Activated CD8-positive, alpha-beta T cell treated with anti-CD3 and anti-CD28 coated beads, Interleukin-2, amount 10 ng/mL, durations not matched to agents 7 days and 5 days (primary cell): ENCODE measurements at places on chromosomes 2 and 18. TPM values are rescaled to one million over a fixed set of nuclear protein-coding genes. Genes with fewer than 3 reads are reported as not detected.

The CMPK2 gene
- 90.8 TPM for total RNA-seq

The ATOH8 gene
- total RNA-seq: 0.13 TPM

The MAPRE3 gene
- 0.52 TPM for total RNA-seq

The EMILIN1 gene
- 1.4 TPM for total RNA-seq

The ATP6V1B1 gene
- not detected for total RNA-seq

The CNTNAP5 gene
- total RNA-seq: not detected

The FOSL2 gene
- 40.9 TPM for total RNA-seq

GRCh38 chr2:61962095-61962984, 56.9 kb downstream of the COMMD1 start:
- no peaks in the 10 kb centered on the region for H3K36me3 ChIP-seq
- H3K4me1 ChIP-seq: peaks cover 8% of the 10 kb centered on the region
- no peak overlapping the region for H3K27ac ChIP-seq
- no peak for DNase-seq

DNA sequence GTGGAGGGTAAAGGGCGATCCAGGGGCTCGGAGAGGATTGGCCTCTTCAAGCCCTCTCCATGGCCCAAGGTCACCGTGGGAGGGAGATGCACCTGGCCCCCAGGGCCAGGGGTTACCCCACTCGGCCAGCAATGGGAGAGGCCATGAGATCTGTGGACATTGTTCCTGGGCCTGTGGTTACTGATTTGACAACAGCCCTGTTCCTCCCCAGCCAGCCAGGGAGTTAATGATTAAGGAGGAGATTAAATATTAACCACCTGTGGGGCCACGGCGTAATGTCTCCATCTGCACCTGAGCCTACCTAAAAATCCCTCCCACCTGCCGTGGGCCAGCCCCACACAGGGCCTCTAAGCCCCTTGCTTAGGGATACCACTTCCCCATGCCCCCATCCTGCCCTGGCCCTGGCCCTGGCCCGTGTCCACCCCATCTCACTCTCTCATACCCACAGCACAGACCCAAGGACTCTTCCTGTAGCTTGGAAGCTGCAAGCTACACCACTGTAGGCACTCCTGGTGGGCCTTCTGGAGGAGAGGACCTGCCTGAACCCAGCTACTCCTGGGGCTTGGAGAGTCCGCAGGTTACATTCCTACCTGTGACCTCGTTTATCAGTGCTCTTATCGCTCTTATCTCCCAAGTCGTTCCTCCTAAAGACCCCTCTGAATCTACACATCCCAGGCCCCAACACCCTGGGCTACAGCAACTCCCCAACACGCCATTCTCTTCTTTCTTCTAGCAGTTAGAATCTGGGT, 32.1 kb downstream of the ZFP36L2 start:
- no peaks in the 10 kb centered on the region for H3K27me3 ChIP-seq
- H3K27ac ChIP-seq: peak overlapping the region; percentile 94
- H3K4me1 ChIP-seq: peaks cover 65% of the 10 kb centered on the region
- no peak for DNase-seq

- no peaks in the 10 kb centered on the region for H3K36me3 ChIP-seq
- no peaks in the 10 kb centered on the region for H3K4me1 ChIP-seq
- peak; percentile 22 for DNase-seq
- H3K27me3 ChIP-seq: no peaks in the 10 kb centered on the region
- H3K4me3 ChIP-seq: no peak overlapping the region
- H3K27ac ChIP-seq: no peak overlapping the region
Observed at GRCh38 chr2:216283038-216283900, 89.0 kb downstream of the MARCHF4 start.

GRCh38 chr18:70321616-70322015, 32.8 kb downstream of the SOCS6 start:
- no peaks in the 10 kb centered on the region for H3K4me1 ChIP-seq
- H3K27me3 ChIP-seq: no peaks in the 10 kb centered on the region
- no peak for DNase-seq
- no peaks in the 10 kb centered on the region for H3K36me3 ChIP-seq
- no peak overlapping the region for H3K4me3 ChIP-seq

DNA sequence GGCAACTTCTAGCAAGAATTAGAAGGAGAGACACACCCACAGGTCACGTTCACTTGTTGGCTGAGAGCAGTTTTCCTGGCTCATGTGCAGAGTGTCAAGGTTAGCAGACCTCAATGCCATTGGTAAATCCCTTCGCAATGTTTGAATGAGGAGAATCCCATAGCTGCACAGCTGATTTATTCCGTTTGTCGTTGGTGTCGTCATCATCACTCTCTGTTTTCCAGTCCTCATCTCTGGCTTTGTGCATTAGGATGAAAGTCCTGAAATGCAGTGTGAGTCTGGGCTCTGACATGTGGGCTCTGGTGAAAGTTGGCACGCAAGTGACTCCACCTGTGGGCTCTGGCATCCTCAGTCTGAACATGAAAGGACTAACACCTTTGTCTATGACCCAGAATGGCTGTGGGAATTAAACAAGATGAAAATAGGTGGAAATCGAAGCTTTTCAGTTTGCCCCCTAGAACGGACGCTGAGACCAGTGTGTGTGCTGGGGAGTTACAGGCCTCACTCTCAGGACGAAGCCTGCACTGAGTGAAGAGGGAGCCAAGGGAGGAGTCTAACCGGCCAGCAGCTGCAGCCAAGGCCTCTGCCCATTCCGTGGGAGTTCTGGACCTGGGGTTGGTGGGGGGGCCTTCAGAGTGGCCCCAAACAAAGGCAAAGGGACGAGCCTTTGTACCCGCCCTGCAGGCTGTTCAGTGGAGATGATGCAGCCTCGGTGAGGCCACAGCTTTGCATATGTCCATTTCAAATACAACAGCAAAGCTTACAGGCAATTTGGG, 74.8 kb upstream of the ZNF516 start:
- H3K4me3 ChIP-seq: no peak overlapping the region
- no peak for DNase-seq
- no peaks in the 10 kb centered on the region for H3K4me1 ChIP-seq
- no peak overlapping the region for H3K27ac ChIP-seq
- peaks cover 15% of the 10 kb centered on the region for H3K27me3 ChIP-seq

- H3K36me3 ChIP-seq: no peaks in the 10 kb centered on the region
- no peak overlapping the region for H3K27ac ChIP-seq
- no peaks in the 10 kb centered on the region for H3K4me1 ChIP-seq
- no peak for DNase-seq
- no peaks in the 10 kb centered on the region for H3K27me3 ChIP-seq
- H3K4me3 ChIP-seq: no peak overlapping the region
Observed at GRCh38 chr18:25136416-25137196, 215.4 kb downstream of the ZNF521 start.

GRCh38 chr2:116696223-116696622, 1118.3 kb upstream of the DDX18 start:
- H3K27me3 ChIP-seq: no peaks in the 10 kb centered on the region
- no peaks in the 10 kb centered on the region for H3K36me3 ChIP-seq
- H3K4me1 ChIP-seq: no peaks in the 10 kb centered on the region
- no peak for DNase-seq
- no peak overlapping the region for H3K27ac ChIP-seq

GRCh38 chr2:235399895-235400294, 93.9 kb upstream of the AGAP1 start:
- H3K27ac ChIP-seq: no peak overlapping the region
- H3K4me1 ChIP-seq: no peaks in the 10 kb centered on the region
- DNase-seq: no peak
- no peak overlapping the region for H3K4me3 ChIP-seq
- peaks cover 4% of the 10 kb centered on the region for H3K27me3 ChIP-seq

DNA sequence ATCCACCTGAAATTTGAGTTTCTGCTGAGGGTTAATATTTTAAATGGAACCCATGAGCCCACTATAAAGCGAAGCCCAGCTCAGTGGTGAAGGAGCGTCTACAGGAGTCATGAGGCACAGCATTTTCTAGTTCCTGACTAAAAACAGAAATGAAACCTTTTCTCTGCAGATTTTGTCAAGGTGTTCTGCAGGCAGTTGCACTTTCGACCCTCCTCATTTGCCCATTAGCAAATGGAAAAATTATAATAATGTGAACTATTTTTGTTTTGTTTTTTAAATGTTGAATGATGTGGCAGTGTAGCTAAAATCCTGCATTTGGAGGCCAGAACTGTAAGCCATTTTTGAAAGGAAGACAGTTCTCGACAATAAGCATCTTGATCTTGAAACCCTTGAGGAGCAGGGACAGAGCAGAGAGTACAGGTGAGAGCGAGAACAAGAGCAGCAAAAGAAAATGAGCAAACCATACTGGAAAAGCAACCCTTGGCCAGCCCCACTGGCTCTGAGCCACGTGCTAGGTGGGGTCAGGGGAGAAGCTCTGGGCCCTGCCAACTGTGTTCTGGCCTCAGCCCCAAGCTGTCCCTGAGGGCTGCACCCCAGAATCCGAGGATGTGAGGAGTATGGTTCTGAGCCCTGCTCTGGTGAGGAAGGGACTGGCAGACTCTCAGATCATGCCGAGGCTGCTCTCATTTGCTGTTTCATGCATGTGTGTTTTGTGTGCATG, 26.4 kb upstream of the COPS8 start:
- H3K27me3 ChIP-seq: no peaks in the 10 kb centered on the region
- H3K36me3 ChIP-seq: no peaks in the 10 kb centered on the region
- DNase-seq: no peak
- H3K4me1 ChIP-seq: peaks cover 2% of the 10 kb centered on the region
- no peak overlapping the region for H3K4me3 ChIP-seq

GRCh38 chr2:160494201-160494644, 616 bp upstream of the RBMS1 start:
- peaks cover 32% of the 10 kb centered on the region for H3K4me1 ChIP-seq
- DNase-seq: no peak
- no peak overlapping the region for H3K27ac ChIP-seq
- H3K27me3 ChIP-seq: peaks cover 9% of the 10 kb centered on the region
- H3K4me3 ChIP-seq: peak overlapping the region; percentile 89

- peaks cover 19% of the 10 kb centered on the region for H3K27me3 ChIP-seq
- no peak for DNase-seq
- no peaks in the 10 kb centered on the region for H3K4me1 ChIP-seq
Observed at GRCh38 chr2:233768076-233768475, 8.0 kb downstream of the UGT1A1 start.

GRCh38 chr2:67400560-67401485, 3.7 kb downstream of the ETAA1 start:
- H3K4me3 ChIP-seq: no peak overlapping the region
- H3K36me3 ChIP-seq: peaks cover 34% of the 10 kb centered on the region
- DNase-seq: no peak
- H3K27me3 ChIP-seq: no peaks in the 10 kb centered on the region
- H3K4me1 ChIP-seq: peaks cover 22% of the 10 kb centered on the region
- no peak overlapping the region for H3K27ac ChIP-seq

GRCh38 chr18:10170375-10170774, 256.6 kb downstream of the VAPA start:
- no peak overlapping the region for H3K4me3 ChIP-seq
- no peak overlapping the region for H3K27ac ChIP-seq
- H3K36me3 ChIP-seq: no peaks in the 10 kb centered on the region
- DNase-seq: no peak

DNA sequence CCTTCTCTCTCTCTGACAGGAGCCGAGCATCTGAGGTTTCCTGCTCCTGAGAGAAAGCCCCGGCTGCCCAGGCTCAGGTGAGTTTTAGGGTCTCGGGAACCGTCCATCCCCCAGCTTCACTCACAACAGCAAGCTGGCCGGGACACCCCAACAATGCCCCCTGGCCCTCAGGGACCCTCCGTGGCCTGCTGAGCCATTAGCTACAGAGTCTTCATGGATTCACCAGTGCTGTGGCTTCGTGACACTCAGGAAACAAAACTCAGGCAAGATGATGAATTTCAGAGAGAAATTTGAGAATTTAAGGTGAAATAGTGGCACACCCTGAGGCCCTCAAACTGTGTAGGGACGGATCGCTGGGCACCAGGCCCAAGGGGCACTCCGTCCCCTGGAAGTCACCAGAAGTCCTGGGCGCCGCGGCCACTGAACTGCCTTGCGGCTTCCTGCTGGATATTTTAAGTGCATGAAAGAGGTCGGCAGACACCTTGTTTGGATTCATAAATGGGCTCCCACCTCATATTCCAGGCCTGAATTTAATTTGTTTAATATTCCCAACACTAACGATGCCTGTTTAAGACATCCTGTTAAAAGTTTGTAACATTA, 368.3 kb upstream of the SALL3 start:
- H3K36me3 ChIP-seq: no peaks in the 10 kb centered on the region
- no peak overlapping the region for H3K4me3 ChIP-seq
- no peak overlapping the region for H3K27ac ChIP-seq
- H3K4me1 ChIP-seq: no peaks in the 10 kb centered on the region
- H3K27me3 ChIP-seq: no peaks in the 10 kb centered on the region

GRCh38 chr2:224310943-224311625, 90.8 kb downstream of the FAM124B start:
- no peaks in the 10 kb centered on the region for H3K4me1 ChIP-seq
- no peak overlapping the region for H3K27ac ChIP-seq

GRCh38 chr2:96549466-96549785, 12.9 kb downstream of the ARID5A start:
- H3K27ac ChIP-seq: no peak overlapping the region
- H3K4me3 ChIP-seq: no peak overlapping the region
- no peak for DNase-seq
- H3K4me1 ChIP-seq: peaks cover 45% of the 10 kb centered on the region
- H3K36me3 ChIP-seq: peaks cover 48% of the 10 kb centered on the region

DNA sequence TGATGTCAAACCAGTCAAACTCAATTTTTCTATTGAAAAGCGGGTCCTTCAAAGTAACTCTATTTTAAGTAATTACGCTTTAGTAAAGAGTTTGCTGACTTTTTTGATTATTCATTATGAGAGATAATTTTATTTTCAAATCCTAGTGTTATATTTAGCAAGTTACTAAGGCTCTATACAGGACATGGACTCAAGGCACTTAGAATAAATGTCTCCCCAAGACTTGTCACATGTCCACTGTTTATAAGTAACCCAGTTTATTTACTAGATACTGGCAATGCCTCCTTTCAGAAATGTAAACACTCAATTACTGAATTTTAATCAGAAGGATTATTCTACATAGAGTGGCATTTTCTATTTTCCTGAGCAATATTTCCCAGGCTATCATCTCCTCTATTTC, 638.1 kb downstream of the ERBB4 start:
- H3K36me3 ChIP-seq: no peaks in the 10 kb centered on the region
- H3K27ac ChIP-seq: no peak overlapping the region
- H3K27me3 ChIP-seq: no peaks in the 10 kb centered on the region
- H3K4me3 ChIP-seq: no peak overlapping the region
- H3K4me1 ChIP-seq: no peaks in the 10 kb centered on the region
- no peak for DNase-seq

- H3K27ac ChIP-seq: no peak overlapping the region
- H3K36me3 ChIP-seq: peaks cover 19% of the 10 kb centered on the region
- no peaks in the 10 kb centered on the region for H3K27me3 ChIP-seq
- H3K4me3 ChIP-seq: no peak overlapping the region
Observed at GRCh38 chr2:241295326-241296095, 20.0 kb downstream of the HDLBP start.

- H3K4me1 ChIP-seq: peaks cover 46% of the 10 kb centered on the region
- no peaks in the 10 kb centered on the region for H3K36me3 ChIP-seq
- no peak for DNase-seq
- H3K27me3 ChIP-seq: no peaks in the 10 kb centered on the region
- H3K4me3 ChIP-seq: no peak overlapping the region
Observed at GRCh38 chr2:191170301-191170636, 19.5 kb upstream of the STAT4 start.
